ENCODE measurements at places on chromosomes 4 and X. TPM values are rescaled to one million over a fixed set of nuclear protein-coding genes. Genes with fewer than 3 reads are reported as not detected.

DNA sequence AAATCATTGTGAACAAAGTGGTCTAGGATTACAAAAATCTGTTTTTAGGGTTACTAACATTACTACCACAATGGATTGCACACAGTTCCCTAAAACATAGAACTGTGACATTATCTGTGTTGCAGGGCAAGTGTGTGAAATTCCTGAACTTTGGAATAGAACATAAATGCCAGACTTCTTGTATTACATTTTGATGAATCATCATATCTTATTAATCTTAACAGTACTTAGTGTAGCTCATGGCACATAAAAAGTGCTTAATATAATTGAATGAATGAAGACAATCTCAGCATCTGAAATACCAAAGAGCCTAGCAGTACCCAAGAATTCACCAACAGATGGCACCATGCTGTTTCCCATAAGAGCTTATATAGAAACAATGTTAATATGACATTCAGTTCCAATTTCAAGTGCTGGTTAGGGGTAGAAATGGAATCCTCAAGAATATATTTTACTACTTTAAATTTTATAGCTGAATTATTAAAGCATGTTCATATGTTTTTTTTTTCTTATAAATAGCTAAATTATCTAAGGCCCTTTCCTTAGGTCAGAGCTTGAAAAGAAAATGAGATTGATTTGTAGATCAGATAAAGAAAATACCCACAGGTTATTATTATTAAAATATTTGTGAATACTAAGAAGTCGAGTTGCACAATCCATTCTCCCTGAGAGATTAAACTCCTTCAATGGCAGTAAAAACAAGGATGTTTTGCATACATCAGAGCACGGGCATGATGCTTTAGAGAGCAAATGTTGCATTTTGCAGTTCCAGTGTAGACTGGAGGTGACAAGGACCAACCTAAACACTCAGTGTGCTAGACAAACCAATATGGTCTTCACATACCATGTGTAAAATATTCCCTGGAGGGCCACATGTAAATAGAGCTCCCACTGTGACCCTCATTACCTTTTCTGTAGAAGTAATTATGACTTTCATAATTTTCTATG is 25.7 kb upstream of the SHISA3 start:
- no peak overlapping the region for H3K27ac ChIP-seq
- H3K27me3 ChIP-seq, result no peaks in the 10 kb centered on the region
- no peak overlapping the region for H3K4me3 ChIP-seq
- no peaks in the 10 kb centered on the region for H3K4me1 ChIP-seq

Gene GLRA3
- 9.3 TPM for total RNA-seq

DNA sequence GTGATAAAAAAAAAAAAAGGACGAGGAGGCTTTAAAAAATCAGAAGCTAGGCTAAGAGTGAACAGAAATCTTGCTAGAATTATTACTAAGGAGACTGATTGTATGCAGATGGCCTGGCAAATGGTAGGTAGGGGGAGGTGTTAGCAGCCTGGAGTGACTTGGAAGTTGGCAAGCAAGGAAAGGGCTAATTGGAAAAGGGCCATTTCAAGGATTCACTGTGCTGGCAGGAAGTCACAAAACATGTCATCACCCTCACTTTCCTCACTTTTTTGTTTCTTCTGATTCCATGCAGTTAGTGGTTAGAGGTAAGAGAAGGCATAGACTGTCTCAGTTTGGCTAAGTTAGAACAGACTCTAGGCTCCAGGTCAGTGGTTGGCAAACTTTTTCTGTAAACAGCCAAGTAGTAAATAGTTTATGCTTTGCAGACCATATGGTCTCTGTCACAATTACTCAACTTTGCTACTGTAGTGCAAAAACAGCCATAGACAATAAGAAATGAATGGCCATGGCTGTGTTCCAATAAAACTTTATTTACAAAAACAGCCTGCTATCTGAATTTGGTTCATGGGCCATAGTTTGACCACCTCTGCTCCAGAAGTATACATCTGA is 646.5 kb upstream of the ACTRT1 start:
- H3K4me1 ChIP-seq, result no peaks in the 10 kb centered on the region
- no peaks in the 10 kb centered on the region for H3K36me3 ChIP-seq
- no peak overlapping the region for H3K27ac ChIP-seq

GRCh38 chr4:145153904-145154298 is 26.5 kb downstream of the OTUD4 start:
- DNase-seq, result no peak
- no peaks in the 10 kb centered on the region for H3K27me3 ChIP-seq
- H3K4me1 ChIP-seq, result no peaks in the 10 kb centered on the region
- peaks cover 12% of the 10 kb centered on the region for H3K36me3 ChIP-seq
- no peak overlapping the region for H3K27ac ChIP-seq
- H3K4me3 ChIP-seq, result no peak overlapping the region

- H3K36me3 ChIP-seq, result peaks cover 13% of the 10 kb centered on the region
- H3K4me3 ChIP-seq, result no peak overlapping the region
- H3K27ac ChIP-seq, result no peak overlapping the region
- DNase-seq, result no peak
Observed at GRCh38 chr4:3010577-3010976, 47.2 kb downstream of the GRK4 start.

GRCh38 chrX:66914080-66914479 is 275.2 kb upstream of the EDA2R start:
- no peaks in the 10 kb centered on the region for H3K4me1 ChIP-seq
- H3K27ac ChIP-seq, result no peak overlapping the region
- H3K36me3 ChIP-seq, result no peaks in the 10 kb centered on the region
- no peaks in the 10 kb centered on the region for H3K27me3 ChIP-seq
- H3K4me3 ChIP-seq, result no peak overlapping the region
- DNase-seq, result no peak

Gene PDGFRA
- 150 TPM for total RNA-seq

DNA sequence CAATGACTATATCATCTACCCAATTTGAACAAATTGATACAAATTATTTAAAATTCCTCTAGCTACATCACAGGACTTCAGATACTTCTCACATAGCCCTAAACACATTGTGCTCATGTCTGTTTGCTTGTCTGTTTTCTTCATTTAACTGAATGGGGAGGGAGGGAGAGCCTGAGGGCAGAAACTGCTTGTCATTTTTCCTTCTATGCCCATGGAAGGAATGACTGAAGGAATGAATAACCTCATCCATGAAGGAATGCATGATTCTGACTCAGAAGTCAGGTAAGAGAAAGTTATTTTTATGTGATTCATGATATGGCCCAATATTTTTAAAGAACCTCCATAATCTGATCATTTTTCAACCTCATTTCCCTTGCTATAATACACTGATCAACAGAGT is 418.0 kb upstream of the PITX2 start:
- H3K4me1 ChIP-seq, result no peaks in the 10 kb centered on the region
- no peak overlapping the region for H3K4me3 ChIP-seq
- H3K36me3 ChIP-seq, result no peaks in the 10 kb centered on the region
- no peak for DNase-seq
- H3K27ac ChIP-seq, result no peak overlapping the region
- H3K27me3 ChIP-seq, result no peaks in the 10 kb centered on the region

GRCh38 chr4:172726001-172726423 is 442.6 kb upstream of the GALNT7 start:
- DNase-seq, result no peak
- no peak overlapping the region for H3K4me3 ChIP-seq
- no peaks in the 10 kb centered on the region for H3K4me1 ChIP-seq
- no peaks in the 10 kb centered on the region for H3K36me3 ChIP-seq
- H3K27ac ChIP-seq, result no peak overlapping the region
- H3K27me3 ChIP-seq, result no peaks in the 10 kb centered on the region

GRCh38 chr4:93416344-93417128 is 412.0 kb upstream of the ATOH1 start:
- H3K4me3 ChIP-seq, result no peak overlapping the region
- H3K27me3 ChIP-seq, result no peaks in the 10 kb centered on the region
- DNase-seq, result peak; percentile 47
- no peak overlapping the region for H3K27ac ChIP-seq
- H3K4me1 ChIP-seq, result no peaks in the 10 kb centered on the region

GRCh38 chrX:136694431-136695087 is 46.6 kb downstream of the CD40LG start:
- no peak overlapping the region for H3K4me3 ChIP-seq
- H3K27me3 ChIP-seq, result peaks cover 9% of the 10 kb centered on the region
- no peaks in the 10 kb centered on the region for H3K4me1 ChIP-seq
- no peaks in the 10 kb centered on the region for H3K36me3 ChIP-seq

DNA sequence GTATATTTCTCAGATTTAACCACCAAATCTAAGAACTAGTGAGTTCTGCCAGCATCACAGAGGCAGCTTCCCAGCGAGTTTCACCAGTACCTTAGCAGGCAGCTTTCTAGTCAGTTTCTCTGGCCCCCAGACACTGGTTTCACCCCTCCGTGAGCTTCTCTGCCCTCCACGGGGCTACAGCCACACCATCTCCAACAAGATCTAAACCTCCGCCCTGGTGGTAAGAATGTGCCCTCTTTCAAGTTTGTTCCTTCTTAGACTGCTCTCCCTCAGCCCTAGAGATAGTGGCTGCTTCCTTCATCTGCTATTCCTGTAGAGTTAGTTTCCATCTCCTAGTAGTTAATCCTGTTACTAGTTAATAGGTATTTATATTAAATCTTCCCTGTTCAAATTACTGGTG is 60.5 kb upstream of the TAB3 start:
- no peak overlapping the region for H3K27ac ChIP-seq
- H3K36me3 ChIP-seq, result no peaks in the 10 kb centered on the region
- no peaks in the 10 kb centered on the region for H3K27me3 ChIP-seq
- no peak for DNase-seq
- H3K4me3 ChIP-seq, result no peak overlapping the region
